ENCODE measurements at places on chromosomes 1 and 21. TPM values are rescaled to one million over a fixed set of nuclear protein-coding genes. Genes with fewer than 3 reads are reported as not detected.

The CCDC27 gene
- total RNA-seq = not detected

The KRTAP10-9 gene
- not detected for total RNA-seq

The NECTIN4 gene
- not detected for total RNA-seq

The KCNA2 gene
- total RNA-seq = not detected

The NENF gene
- 38.4 TPM for total RNA-seq

The KIF17 gene
- 3.0 TPM for total RNA-seq

The CLCA2 gene
- 8.8 TPM for total RNA-seq
